Stimulated activated CD4-positive, alpha-beta T cell treated with anti-CD3 and anti-CD28 coated beads, Interleukin-15, amount 100 ng/mL, for 48 hours (primary cell): ENCODE measurements at places on chromosomes 4 and X.

DNA sequence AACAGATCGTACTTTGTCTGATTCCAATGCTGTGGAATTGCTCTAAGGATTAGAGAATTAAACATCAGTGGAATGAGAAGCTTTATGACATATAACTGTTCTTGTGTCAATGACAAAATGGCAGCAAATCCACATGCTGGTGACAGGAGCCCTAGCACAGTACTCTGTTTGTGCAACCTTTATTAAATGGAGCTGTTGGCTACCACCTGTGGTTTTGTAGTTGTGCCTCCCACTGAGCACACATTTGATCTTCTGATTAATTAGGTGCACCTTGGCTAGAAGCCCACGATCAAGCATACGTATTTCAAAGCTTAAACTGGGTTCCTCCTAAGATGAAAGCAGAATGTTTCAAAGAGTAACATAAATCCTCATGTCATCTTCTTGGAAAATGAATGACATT, 394.0 kb upstream of the IGFBP7 start:
- DNase-seq: no peak

DNA sequence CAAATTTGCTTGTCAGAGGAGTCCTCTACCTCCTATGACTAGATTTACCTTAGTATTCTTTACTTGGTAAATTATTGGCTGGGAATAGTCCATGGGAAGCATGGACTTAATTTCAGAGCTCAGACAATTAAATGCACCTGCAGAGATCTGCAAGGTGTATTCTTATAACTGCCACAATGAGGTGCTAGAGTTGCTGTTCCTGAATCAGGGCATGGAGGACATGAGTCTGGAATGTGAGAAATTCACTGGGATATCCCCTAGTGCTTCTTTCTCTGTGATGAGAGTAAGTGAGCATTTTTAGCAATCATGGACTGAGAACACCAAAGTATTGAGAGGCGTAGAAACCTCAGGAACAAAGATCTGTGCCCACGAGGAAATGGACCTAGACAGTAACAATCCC, 32.9 kb upstream of the GRID2 start:
- DNase-seq: no peak

DNA sequence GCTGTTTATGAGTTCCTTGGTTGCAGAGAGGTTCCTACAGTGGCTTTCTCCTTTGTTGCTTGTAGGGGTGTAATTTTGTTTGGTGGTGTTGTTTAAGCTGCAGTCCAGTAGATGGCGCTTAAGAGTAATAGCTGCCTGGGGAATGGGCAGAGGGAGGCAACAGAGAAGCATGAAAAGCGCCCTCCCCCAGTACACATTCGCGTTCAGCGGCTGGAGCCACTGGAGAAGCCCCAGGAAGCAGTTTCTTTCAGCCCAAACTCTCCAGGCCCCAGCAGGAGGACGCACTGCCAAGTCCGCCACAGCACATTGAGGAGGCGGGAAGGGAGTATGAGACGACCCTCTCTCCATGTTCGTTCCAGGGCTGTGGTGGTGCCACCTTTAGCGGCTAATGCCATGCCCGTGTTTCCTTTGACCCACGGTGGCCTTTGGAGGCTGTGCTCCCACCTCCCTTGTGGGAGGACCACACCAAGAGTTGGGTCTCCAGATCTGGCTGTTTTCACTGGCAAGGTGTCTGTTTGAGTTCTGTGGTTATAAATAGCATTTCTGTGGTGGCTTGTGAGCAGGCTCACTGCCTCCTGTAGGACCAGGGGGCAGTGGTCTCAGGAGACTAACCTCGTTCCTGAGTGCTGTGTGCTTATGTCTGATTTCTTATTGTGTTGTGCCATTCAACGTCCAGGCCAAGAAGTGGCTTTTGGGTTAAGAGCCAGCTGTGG, 252.3 kb downstream of the ARHGAP10 start:
- no peak for DNase-seq

- no peak for DNase-seq
Measured at GRCh38 chrX:84218726-84219125, 30.7 kb upstream of the RPS6KA6 start.
